NCI-H2081 treated with DMSO at 0.1 percent for 48 hours (cell line): ENCODE measurements at places on chromosomes 5 and 9.

DNA sequence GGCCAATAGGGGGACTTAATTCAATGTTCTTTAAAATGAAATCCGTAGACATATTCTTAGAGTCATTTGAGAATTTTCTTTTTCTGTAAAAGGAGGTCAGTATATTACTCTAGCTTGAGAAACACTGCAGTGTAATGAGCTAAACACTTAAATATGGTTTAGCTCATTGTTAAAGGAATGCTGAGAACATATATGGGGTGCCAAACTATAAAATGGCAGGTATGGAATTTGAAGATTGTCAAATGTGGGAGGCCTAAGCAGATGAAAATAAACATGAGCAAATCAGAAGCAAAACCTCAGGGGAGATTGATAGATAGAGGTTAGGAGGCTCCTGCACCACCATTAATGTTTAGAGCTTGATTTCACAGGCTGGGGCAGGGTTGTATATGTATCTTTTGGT lies 57.9 kb downstream of the STX17 start:
- no peak for DNase-seq

DNA sequence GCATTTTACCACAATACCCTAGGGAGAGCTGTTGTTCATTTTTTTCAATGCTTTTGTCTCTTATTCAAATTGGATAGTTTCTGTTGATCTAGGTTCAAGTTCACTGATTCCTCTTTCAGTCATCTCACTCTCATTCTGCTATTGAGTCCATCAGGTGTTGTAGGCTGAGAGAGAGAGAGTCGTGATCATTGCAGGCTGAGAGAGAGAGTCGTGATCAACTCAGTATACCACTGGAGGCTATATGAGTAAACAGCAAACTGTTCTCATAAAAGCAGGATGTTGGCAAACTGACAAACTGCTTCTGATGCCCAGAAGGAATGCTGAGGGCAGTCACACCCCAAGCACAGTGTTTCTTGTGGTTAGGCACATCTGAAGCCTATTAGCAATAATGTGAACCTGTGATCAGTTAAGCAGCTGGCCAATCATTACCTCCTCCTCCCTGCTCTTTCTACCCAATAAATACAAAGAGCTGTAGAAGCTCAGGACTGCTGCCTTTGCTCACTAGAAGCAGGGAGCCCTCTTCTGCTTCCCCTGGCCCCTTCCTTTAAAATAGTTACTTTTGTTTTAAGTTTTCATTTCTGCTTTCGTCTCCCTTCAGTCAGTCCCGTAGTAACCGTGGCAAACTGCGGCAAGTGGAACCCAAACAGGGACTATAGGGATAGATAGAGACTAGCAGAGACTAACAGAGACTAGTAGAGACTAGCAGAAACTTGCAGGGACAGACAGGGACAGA lies 476.1 kb upstream of the ACO1 start:
- DNase-seq = no peak

GRCh38 chr5:45691656-45692055 lies 4.5 kb downstream of the HCN1 start:
- DNase-seq = no peak

DNA sequence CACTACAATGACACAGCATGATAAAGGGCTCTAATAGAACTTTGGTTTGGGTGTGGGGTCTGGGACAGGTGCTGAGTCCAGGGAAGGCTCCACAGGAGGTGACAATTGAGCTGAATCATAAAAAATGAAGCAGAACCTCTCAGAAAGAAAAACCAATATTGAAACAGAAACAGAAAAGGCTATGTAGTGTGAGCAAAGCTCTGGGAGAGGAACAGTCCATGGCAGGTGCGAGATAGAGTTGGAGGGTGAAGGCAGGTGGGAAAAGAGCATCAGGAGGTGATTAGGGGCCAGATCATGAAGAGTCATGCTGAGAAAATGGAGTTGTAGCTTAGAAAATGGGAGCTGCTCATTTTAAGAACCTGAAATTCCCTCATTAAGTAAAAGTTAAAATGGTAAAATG lies 164.9 kb downstream of the KCTD16 start:
- peak; percentile 79 for DNase-seq

- DNase-seq = no peak
Measured at GRCh38 chr5:16903480-16904300, 32.4 kb downstream of the MYO10 start.

- no peak for DNase-seq
Measured at GRCh38 chr5:187042-187431, 4.3 kb upstream of the LRRC14B start.

- DNase-seq = no peak
Measured at GRCh38 chr5:115842089-115842935, 577 bp downstream of the AP3S1 start.

DNA sequence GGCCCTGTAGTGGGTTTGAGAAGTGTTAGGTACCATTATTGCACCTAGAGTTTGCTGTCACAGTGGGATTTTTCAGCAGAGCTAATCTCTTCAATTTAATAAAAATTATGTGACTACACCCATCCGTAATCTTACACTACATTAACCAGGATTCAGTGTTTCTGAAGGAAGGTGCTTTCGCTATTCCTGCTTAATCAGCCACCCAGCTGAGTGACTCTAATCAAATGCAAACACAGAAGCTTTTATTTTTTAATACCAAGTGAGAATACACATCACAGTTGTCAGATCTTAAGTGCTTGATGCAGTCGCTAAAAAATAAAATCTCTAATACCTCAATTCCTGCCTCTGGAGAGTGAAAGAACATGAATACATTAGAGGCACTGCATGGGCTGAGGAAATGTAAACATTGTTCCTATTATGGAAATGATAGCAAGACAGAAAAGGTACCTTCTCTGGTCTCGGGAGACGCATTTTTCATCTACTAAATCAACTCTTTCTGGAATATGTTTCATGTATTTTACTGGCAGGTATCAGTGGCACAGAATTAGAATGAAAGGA lies 125.7 kb downstream of the SEMA6A start:
- no peak for DNase-seq

DNA sequence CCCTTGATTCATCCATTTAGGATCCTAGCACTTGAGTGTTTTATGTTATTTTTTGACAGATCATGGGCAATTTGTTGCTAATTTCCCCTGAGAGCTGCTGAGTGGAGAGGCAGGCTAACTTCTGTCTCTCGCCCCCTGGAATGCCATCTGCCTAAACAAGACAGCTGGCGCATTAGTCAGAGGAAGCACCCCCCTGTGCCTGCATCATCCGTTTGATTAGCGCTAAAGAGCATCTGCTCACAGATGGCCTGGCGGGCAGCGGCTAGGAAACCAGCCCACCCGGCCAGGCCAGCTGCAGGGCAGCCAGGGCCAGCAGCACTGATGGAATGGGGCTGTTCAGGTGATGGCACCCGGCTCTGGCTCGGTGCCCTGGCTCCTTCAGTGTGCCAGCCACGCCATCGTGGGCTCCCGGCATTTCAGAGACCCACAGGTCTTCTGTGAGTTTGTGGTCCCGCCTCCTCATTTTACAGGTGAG lies 22.9 kb upstream of the ASS1 start:
- DNase-seq = no peak

GRCh38 chr5:109676920-109677319 lies 12.8 kb upstream of the MAN2A1 start:
- DNase-seq = no peak

DNA sequence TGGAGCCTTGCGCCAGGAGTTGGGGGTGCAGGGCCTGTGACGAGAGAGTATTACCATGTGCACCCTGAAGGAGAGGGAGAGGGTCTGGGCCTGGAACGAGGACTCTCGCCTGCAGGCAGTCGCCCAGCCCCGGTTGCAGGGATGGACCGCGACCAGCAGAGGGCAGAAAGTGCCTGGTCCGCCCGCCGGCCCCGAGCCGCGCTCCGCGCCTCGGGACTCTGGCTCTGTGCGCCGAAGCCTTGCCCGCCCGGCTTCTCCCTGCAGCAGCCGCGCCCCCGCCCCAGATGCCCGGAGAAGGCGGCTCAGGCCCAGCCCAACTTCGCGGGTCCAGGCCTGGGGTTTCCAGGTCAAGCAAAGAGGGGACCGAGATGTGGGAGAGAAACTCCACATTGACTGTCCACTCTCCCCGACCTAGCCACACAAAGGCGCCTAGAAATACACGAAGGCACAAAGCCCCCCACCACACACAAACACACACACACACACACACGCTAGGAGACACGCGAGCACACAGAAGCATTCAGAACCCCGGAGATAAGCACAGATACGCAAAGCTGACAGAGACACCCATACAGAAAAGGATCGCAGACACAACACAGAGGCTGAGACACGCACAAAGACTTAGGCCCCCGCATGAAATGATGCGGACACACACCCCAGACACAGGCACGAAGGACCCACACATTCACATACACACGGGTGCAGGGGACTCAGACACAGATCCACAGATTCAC lies 2.0 kb upstream of the LMX1B start:
- DNase-seq = no peak

GRCh38 chr9:83520292-83520691 lies 17.9 kb downstream of the FRMD3 start:
- DNase-seq = no peak

DNA sequence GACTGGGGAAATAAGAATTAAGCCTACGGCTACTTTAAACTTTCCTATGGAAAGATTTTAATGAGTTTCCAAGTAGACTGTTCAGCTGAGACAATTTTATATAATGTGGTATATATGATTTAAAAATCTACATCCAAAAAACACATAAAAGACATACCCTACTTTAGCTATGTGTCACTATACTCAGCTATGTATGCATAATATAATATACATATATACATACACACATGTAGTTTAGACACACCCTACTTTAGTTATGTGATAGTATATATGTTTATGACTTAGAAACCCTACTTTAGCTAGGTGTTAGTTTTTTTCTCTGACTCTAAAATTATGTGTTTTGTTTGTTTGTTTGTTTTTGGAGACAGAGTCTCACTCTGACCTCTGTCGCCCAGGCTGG lies 100.5 kb upstream of the DAB2 start:
- no peak for DNase-seq

DNA sequence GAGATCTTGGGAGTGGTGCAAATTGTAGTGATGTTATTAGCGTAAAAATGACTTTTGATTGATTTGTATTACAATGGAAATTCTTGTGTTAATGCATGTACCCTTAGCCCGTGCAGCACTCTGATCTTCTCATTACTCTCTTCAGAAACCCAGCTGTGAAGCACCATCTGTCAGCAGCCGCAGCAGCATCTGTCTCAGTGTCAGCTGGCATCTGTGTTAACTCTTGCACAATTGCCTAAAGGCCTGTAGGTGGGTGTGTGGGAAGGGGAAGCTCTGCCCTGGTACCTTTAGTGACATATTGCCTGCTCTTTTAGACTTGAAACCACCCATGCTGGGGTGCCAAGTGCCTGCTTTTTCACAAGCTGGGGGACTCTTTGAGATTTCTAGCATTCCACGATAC lies 101.3 kb downstream of the FBXL7 start:
- no peak for DNase-seq

DNA sequence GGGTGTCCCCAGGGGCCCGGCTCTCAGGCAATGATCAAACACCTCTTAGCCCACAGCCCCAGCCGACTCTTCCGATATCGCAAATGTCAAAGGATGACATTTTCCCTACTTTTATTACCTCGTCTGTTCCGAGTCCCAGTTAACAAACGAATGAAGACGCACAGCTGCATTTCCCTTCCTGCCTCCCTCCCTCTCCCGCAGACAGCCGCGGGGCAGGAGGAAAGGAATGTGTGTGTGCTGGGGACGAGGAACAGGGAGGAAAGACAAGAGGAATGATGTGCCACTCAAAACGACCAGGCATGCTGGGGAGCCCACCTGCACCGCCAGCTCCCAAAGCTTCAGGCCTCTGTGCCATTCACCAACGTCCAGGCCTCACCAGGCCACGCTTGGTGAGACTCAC lies 125.9 kb upstream of the SARDH start:
- no peak for DNase-seq

- no peak for DNase-seq
Measured at GRCh38 chr5:82356021-82356420, 77.9 kb upstream of the RPS23 start.

GRCh38 chr5:109453251-109453650 lies 43.5 kb upstream of the PJA2 start:
- no peak for DNase-seq

DNA sequence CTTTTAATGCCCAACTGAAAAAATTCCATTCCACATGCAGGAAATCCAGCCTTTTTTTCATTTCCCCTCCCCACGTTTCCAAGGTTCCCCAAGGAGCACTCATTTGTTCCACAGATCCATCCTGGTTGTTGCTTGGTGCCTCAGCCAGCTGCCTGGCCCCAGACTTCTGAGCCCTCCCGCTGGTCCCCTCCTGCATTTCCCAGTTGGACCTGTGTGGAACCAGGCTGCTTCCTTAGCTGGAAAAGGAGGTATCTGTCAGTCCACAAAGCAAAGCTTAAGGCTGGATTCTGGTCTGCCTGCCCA lies 44.8 kb downstream of the ANGPTL2 start:
- no peak for DNase-seq

- DNase-seq = no peak
Measured at GRCh38 chr9:129264388-129264787, 86.3 kb upstream of the IER5L start.

DNA sequence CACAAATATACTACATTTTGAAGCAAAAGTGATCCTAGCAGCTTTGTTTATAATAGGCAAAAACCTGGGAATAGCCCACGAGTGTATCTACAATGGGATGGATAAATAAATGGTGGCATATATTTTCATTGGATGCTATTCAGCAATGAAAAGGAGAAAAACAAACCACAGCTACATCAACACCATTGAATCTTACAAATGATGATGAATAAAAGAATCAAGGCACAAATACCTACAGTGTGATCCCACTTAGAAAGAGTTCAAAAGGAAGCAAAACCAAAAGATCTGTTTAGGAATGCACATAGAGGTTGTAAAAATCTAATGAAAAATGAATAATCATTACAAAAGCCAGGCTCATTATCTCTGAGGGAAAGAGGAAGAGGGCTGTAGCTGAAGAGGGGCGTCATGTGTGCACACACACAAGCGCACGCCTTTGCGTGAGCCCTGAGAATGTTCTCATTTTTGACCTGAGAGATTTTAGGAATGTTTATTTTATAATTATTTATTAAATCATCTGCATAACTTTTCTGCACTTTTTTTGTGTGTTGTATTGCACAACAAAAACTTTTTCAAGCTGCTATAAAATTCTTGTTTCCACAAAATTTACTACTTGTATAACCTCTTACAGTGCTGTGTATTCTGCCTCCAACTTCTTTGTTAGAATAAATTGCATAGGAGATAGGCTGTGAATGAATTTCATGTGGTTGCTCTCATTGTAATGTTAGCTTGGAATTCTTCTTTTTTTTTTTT lies 5.9 kb upstream of the RHOBTB3 start:
- DNase-seq = no peak

- no peak for DNase-seq
Measured at GRCh38 chr9:35186524-35186923, 24.7 kb downstream of the UNC13B start.

- DNase-seq = no peak
Measured at GRCh38 chr9:37398464-37399025, 24.0 kb upstream of the GRHPR start.
